ENCODE measurements at places on chromosomes 6 and 20.

DNA sequence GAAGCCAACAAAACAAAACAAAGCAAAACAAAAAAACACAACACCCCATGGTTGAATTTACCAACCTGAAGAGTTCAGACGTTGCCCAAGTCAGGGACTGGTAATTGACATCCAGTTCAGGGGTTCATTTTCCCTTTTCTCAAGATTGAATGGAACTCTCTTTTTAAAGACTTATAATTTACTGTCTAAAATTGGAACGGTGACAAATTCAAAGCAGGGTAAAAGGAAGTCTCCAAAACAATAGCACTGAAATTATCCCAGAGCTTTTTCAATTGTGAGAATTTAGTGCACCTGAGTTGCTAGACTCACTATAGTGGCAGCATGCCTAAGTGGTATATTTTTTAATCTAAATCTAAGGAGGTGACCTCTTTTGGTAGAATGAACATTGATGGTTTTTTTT lies 90.9 kb upstream of the PREP start:
- DNase-seq = no peak

- DNase-seq = no peak
Measured at GRCh38 chr6:100808638-100809275, 72.4 kb downstream of the ASCC3 start.

GRCh38 chr6:124073021-124073420 lies 269.4 kb downstream of the NKAIN2 start:
- no peak for DNase-seq

DNA sequence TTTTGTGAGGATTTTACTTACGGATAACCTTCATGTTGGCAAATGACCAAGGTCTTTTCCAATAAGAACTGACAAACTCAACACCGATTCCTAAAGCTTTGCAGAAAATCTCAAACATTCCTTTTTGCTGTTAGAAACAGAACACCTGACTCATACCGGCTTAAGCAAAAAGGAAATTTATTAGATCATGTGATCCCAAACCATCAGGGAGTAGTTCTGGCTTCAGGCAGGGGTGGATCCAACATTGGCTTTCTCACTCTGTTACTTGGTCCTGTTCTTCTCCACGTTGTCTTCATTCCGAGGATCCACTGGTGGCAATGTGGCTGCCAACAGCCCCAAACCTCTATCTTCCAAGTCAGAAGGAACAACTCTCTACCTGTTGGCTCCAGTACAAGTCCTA lies 95.9 kb upstream of the PMEPA1 start:
- DNase-seq = no peak

DNA sequence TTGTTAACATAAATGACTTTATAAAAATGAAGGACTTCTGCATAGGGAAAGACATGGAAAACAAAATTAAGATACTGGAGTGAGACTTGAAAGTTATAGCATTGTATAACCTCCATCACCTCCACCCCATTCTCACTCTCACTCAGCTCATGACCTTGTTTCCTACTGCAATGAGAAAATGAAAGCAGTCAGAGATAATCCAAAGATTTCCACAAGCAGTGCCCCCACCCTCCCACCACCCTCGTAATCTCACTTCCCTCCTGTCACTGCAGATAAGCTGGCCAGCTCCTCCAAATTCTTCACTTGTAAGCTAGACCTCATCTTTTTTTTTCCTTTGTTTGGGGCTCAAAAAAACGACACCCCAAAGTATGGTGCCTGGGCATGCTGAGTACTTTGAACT lies 52.9 kb upstream of the PROKR2 start:
- DNase-seq = no peak

GRCh38 chr6:19083801-19084200 lies 696.7 kb downstream of the RNF144B start:
- no peak for DNase-seq

- DNase-seq = no peak
Measured at GRCh38 chr6:41917528-41917927, 3.4 kb downstream of the MED20 start.

- DNase-seq = no peak
Measured at GRCh38 chr6:56911847-56912246, 43.1 kb upstream of the BEND6 start.

Data from HL-60 (cell line).